Liver (tissue), 10 donors: ENCODE measurements at places on chromosomes 5 and 9.

DNA sequence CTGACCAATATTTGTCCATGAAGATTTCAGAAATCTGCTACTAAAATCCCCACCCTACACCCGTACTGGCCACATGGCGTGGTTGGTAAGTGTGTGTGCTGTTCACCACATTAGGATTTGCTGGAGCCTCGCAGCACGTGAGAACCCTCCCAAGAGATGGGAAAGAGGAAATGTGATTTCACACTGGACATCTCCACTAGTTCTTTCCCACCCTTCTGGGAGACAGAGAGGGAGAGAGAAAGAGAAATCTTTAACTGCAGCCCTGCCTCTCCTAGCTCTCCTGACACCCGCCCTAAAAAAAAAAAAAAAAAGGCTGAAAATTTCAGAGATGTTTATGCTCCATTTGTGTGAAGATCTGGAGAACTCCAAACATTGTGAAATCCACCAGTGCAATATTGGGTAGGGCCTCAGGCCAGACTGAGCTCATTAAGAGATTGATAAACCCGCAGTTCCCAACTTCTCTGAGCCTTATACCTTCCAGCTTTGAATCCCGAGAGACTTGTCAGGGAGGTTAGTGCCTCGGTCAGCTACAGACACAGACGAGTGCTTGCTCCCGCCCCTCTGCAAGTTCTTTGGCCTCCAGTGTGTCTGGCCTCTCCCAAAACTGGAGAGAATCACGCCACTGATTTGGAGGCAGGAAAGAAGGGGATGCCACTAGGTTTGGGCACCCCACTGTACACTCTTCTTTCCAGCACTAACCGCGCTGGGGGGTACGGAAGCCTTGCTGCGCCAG, 1.9 kb downstream of the SPRY4 start:
- DNase-seq: no peak

- DNase-seq: no peak
These were observed 28.3 kb upstream of the SPRY4 start for GRCh38 chr5:142353071-142353472.

GRCh38 chr5:140821375-140822280, at the start of gene PCDHA5:
Gene PCDHA5, plus strand, starts transcription at chr5:140821613.
- DNase-seq: no peak

GRCh38 chr5:167217097-167217743, 1074.2 kb upstream of the WWC1 start:
- DNase-seq: no peak

DNA sequence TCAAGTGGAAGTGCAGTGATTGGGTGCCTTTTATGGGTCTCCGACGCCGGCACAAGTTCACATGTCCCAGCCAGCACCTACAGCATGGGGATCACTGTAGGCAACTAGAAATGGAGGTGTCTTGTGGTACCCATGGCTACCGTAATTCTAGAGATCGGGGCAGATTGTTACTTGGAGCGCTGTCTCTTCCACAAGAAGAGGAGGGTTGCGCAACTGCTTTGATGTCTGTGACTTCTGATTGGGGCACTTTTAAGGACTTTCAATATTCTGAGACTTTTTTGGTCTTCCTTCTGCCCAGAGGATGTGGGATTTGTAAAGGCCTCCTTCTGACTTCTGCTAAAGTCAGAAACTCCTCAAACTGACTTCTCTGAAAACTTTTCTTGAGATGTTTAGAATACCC, 41.9 kb downstream of the GLRX start:
- no peak for DNase-seq

DNA sequence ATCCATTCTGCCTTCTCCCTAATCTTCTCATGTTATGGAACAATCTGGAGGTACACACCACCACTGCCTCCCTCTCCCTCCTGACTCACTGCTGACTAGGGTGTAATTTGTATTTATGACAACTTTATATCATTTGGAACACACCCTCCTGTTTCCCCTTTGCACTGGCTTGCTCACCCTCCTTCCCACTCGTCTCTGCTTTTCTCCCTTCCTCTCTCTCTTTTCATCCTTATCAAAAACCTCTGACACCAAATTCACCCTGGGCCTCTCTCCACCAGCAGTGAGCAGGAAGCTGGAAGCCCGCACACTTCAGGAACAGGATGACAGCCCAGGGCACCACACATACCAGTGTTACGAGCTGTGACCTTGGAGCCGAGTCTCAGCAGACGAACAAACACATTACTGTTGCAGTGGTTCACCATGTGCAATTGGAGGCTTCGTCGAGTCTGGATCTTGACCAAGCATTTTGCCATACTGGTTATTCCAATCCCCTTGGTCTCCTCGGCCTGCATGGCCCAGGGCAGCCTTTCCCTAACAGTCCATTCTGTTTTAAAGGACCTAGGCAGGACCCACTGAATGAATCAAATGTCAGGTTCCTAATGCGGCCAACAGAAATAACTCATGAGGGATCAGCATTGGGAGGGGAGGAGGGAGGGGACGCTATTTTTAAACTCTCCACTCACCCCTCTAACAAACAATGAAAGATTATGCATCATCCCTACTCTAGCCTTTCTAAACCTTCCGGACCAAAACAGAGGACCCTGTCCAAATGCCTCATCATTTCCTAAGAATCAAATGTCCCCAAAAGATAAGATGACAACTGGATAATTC, 203.9 kb upstream of the RASEF start:
- no peak for DNase-seq

- no peak for DNase-seq
These were observed 151.7 kb downstream of the PRELID2 start for GRCh38 chr5:145683431-145683830.

GRCh38 chr5:55141945-55142690, 17.9 kb upstream of the GPX8 start:
- DNase-seq: no peak

DNA sequence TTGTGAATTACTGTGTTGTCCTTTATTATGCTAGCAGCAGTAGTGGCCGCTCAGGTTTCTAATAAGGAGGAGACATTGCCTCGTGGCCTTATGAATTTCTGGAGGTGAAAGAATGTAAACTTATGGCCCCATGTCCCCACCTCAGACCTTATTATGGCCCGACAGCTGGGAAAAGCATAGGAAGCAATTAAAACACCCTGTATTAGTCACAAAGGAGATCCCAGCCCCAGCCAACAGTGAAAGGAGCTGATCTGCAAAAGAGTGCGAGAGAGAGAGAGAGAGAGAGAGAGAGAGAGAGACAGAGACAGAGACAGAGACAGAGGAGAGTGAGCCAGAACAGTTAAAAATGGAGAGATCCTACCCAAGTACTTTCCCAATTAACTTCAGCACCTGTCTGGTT, 269.3 kb downstream of the DMRT2 start:
- DNase-seq: no peak

DNA sequence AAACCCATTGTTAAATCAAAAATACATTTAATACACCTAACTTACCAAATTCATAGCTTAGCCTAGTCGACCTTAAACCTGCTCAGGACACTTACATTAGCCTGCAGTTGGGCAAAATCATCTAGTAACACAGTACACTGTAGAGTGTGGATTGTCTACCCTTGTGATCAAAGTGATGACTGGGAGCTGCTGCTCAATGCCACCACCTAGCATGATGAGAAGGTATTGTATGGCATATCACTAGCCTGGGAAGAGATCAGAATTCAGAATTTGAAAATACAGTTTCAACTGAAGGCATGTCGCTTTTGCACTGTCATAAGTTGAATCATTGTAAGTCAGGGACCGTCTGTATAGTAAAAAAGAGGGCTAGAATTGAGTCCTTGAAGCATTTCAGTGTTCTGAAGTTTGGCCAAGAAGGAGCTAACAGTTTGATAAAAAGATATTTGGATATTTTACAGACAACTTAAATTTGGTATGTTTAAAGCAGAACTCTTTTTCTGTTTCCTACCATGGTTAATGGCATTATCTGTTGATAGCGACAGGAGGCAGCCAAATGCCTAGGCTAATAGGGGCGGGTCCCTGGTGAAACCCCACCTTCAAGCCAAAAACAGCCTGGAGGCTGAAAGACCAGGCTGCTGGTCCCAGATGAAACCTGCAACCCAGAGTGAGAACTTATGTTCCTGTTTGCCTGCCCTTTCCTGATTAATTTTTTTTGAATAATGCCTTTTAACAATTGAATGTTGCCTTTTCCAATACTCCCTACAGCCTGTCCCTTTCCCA, 23.0 kb downstream of the SMIM15 start:
- DNase-seq: no peak

DNA sequence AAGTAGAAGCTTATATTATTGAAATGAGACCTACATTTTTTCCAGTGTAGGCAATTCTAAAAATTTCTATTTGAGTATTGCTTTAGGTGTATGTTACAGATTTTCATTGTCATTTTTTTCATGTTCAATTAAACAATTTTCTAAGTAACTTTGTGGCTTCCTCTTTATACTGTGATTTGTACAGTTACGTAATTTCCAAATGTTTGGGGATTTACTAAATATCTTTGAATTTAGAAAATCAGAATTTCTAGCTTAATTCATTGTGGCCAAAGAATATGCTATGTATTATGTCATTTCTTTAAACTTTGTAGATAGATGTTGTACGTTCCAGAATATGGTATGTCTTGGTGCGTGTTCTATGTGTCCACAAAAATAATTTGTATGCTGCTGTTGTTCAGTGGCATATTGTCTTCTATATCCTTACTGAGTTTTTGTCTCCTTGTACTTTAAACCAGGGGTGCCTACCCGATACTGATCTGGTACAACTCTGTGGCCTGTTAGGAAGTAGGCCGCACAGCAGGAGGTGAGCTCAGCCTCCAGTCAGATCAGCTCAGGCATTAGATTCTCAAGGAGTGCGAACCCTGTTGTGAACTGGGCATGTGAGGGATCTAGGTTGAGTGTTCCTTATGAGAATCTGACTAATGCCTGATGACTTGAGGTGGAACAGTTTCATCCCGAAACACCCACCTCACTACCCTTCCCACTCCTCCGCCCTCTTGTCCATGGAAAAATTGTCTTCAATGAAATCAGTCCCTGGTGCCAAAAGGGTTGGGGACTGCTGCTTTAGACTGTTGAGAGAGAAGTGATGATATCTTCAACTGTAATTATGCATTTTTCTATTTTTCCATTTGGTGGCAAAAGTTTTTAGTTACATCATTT, 63.5 kb downstream of the UBE2R2 start:
- no peak for DNase-seq

DNA sequence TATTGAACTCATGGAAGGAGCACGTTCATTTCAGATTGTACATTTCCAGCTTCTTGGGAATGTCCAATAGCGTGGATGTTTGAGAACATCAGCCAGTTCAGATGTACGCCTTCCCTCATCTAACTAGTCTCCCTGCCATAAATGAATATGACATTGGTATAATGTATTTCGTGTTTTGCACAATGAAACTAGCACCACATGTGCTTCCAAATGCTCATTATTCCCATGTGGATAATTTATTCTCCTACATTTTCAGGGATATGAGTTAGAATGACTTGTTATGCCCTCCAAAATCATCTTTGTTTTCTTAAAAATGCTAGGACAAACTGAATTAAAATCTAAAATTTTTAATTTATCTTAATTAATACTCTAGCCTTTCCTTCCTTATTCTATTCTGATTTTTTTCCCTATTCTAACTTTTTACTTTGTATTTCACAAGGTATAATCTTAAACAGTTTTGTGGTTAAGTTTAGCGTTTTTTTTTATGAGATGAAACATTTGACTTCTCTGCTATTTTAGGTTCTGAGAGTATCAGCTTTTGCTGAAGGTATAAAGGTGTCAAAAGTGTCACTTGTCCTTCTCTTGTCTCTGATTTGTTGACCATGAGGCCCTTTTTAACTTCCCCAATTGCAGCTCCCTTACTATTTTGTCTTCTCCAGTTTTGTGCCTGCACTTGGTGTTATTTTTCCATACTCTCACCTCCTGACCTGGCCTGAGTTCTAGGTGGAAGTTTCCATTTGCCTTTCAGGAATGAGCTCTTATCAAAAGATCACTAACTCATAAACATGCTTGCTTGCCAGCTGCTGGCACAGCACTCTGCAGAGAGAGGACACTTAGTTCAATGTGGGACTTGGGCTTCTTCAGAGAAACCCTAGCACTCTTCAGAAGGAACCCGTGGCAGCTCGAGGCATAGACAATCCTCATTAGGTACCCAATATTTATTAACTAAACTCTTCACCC, 106.8 kb downstream of the FRMD3 start:
- no peak for DNase-seq

DNA sequence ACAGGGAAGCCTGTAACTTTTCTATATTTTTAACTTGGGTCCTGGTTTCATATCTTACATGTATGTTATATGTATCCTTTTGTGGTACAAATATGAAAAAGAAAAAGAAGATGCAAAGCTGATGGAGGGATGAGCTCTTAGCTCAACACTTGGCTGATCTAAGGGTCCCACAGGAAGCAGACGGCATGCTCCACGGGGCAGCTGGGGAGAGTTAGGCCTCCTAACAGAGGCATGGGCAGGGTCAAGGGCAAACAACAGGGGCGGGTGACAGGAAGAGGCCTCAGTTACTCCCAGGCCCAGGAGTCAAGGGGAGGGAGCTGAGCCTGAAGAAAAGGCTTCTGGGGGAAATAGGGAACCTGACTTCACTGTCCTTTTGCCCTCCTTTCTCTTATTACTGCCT, 287.2 kb downstream of the ZSWIM6 start:
- no peak for DNase-seq

DNA sequence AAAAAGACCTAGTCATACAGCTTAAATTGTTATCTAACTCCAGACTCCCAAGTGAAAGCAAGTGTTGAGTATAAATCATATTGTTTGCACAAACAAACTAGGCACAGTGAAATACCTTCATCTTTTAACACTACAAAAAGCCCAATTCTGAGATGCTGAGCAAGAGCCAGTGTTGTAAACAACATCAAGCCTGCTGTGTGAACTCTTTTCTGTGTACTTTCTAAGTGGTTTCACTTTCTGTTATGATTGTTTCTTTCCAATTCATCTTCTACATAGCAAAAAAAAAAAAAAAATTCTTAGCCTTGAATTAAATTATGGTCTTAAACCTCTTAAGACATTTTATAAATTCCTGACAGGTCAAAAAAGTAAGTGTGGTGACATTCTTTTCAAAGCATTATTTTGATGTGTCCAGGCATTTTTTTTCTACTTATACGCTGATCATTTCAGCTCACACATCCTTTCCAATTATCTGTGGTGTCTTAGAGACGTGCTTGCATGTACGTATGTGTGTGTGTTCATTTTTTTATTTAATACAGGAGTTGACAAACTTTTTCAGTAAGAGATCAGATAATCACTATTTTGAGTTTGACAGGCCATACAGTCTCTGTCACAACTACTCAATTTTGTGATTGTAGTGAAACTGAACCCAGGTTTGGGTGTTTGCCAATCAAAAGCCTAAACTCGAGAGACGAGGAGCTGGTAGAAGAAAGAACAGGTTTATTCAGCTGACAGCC, 556.1 kb downstream of the CDH9 start:
- DNase-seq: no peak

DNA sequence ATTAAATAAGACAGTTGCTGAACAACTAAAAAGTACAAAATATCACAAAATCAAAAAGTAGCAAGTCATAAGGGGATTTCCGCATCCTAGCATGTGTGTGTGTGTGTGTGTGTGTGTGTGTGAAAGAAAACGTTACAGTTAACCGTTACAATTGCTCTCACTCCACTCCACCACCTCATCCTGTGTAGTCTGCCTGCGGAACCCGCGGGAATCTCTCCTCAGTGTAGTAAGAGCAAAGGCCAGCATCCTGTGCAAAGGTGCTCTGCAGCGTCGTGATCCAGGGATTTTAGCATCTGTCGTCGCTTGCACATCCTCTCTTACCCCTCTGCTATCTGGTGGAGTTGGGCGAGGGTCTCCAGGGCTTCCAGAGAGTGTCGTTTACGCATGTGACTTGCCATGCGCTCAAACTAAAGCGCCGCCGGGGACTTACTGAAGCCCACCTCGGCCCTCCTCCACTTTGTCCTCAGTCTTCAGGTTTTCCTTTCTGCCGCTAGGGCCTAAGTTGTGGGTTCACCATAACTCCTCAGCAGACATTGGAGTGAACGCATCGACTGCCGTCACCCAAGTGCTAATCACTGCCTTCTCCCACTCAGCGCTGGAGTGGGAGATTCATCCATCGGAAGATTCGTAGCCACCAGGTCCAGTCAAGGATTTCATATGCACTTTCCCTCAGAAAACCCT, 3.9 kb downstream of the CDKN2B start:
- no peak for DNase-seq
